ENCODE measurements at places on chromosomes 12 and 14.

DNA sequence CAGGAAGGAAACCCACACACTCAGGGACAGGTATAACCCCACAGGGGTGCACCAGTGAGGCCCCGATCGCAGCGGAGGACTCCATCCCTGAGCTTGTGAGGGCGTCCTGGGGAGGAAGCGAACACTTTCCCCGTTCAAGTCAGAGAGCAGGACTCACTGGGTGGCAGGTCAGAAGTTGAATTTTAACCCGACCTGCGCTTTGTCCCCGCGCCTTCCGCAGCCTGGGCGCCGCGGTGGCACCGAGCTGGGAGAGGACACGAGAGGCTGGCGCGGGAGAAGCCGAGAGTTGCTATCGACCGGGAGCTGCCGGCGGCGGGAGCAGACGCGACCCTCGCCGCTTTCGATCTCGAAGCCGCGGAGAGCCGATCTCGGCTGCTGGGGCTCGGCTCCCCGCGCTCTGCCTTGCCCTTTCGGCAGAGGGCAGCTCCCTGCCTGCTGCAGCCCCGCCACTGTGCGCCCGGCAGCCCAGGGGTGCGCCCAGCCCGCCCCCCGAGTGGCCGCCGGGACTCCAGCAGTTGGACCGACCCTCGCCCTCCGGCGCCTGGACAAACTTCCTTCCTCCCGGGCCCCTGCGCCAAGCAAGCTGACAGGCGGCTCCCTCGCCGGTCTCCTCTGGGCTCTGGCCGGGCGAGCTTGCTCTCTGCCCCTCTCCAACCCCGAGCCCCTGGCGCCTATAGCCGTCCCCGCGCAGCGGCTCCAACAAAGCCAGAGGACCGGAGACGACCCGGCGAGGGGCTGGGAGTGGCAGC lies 918 bp downstream of the LIN7A start:
- DNase-seq: peak; percentile 74

GRCh38 chr12:31989571-31990362 lies 30.6 kb downstream of the RESF1 start:
- peak; percentile 9 for DNase-seq

- DNase-seq: no peak
These were observed 54.2 kb upstream of the BCL11B start for GRCh38 chr14:99326041-99326710.

DNA sequence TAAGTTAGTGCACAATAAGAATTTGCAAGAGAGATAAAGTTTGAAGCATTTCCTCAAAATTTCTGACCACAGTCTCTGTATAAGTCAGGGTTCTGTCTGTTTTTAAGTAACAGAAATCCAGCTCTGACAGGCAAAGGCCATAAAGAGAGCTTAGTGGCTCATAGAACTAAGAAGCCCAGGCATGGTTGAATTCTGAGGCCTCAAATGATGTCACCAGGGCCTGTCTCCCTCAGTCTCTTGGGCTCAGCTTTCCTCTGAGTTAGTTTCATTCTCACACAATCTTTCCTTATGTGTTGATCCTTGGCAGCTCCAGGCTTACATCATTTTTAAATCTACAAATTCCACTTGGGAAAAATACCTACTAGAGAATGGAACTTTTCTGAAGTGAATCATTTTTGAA lies 173.4 kb upstream of the ATP2B1 start:
- no peak for DNase-seq

DNA sequence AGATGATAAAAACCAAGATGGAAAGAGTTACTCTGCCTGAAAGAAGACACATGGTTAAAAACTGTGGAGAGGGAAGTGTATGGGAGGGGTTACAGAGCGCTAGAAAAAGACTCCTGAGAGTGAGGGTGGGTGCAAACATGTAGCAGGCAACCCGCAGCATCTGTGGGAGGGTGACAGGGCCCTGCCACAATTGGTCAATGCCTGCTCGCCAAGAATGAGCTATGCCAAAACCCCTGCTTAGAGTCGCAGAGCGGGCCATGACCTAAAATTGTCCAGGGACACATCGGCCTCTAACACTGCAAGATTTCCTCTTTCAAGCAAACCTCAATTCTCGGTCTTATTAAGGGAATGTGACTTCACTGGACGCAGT lies 700 bp downstream of the PRKAG1 start:
- DNase-seq: peak; percentile 62

Data from kidney (tissue), 22 donors.